Stromal cell of bone marrow (primary cell): ENCODE measurements at places on chromosomes 12 and 14.

DNA sequence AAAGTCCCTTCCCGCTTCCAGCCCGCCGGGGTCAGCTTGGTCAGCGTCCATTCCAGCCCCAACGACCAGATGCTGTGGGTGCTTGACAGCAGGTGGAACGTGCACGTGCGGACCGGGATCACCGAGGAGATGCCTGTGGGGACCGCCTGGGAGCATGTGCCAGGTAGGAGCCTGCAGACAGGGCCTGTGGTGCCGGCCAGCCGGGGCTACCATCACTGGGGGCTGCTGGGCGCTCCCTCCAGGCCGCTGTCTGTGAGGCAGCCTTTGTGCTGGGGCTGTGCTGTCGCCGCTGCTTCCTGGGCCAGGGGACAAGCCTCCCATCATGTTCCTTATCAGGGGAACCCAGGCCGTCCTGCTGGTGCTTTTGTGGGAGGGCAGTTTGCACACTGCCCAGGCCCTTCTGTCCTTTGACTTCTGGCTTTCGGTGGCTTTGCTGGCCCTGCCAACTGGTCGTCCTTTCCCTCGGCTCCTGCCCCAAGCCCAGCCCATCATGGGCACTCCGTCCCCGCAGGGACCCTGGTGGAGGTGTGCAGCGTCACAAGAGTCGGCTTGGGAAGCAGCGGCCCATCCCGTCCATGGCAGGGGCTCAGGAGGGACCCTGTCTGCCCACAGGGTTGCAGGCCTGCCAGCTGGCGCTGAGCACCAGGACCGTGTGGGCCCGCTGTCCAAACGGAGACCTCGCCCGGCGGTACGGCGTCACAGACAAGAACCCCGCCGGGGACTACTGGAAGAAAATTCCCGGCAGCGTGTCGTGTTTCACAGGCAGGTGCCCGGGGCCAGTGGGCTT, 12.4 kb downstream of the ANKRD9 start:
- DNase-seq, result no peak

- DNase-seq, result peak; percentile 46
These were observed 75.0 kb downstream of the TGFB3 start for GRCh38 chr14:75906680-75907280.

- no peak for DNase-seq
These were observed 13.2 kb upstream of the MAP4K5 start for GRCh38 chr14:50545618-50546017.

GRCh38 chr14:85057221-85057620, 472.7 kb upstream of the FLRT2 start:
- DNase-seq, result no peak

GRCh38 chr14:59344016-59344415, 121.2 kb downstream of the GPR135 start:
- DNase-seq, result no peak

DNA sequence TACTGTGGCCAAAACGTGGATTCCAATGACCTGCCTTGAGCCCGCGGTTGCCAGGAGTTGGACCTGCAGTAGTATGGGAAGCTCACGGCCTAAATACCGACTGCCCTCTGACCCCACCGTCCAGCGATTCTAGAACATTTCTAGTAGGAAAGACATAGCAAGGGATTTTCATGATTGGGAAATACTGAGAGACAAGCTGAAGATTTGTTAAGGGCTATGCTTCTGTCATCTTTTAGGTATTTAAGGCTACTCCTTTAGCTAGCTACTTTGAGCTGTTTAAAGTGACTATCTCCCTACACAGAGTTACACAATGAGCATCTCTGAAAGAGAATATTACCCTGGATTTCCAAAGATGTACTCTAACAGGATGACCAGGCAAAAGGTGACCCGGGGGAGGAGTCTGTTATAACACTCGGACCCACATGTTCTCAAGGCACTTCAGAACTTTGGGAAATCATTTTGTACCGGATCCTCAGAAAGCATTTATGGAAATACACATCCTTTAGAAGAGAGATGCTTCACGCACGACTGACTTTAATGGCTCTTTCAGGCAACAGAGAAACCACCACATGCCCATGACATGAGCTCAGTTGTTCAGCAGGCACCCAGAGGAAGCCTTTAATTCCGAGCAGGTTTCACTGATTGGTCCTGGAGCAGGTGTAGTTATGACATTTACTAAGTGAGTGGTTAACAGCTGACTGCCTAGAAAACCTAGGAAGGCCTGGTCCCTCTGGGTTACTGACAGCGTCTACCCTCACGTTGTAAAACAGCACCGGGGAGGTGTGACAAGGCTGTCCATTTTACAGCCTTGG, 4.2 kb downstream of the BAG5 start:
- DNase-seq, result peak; percentile 16

GRCh38 chr14:87494010-87494409, 499.0 kb downstream of the GALC start:
- no peak for DNase-seq

DNA sequence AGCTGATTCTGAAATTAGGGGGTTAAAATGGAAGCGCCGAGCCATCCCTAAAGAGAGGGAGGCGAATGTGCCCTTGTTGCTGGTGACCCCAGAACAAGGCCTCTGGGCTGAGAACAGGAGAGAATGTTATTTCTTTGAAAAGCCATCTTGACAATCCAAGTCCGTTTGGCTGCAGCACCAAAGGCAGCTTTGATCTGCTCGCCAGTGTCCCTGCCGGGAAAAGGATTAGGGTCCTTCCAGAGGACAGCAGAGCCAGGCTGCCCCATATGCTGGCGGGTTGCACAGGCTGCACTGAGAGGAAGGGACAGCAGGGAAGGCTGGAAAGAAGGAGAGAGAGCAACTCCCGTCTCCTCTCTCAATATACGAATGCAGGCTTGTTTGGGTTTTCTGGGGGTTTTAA, 141.7 kb downstream of the TMEM132C start:
- no peak for DNase-seq

DNA sequence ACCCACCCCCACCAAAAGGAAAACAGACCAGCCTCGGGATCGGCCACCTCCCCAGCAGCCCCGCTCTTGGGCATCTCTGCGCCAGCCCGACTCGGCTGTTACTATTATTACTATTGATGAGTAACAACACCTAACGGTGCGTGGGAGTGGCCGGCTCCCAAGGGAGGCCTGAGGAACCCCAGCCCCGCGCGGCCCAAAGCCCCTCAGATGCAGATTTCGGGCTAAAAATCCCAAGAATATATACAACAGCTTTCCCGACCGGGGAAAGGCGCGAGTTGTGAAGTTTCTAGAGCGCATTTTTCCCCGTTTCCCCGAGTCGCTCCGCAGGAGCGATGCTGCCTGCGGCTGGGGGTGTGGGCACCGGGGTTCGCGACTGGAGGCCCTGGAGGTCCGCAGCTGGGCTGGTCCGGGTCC, 565 bp downstream of the NT5DC3 start:
- DNase-seq, result no peak

DNA sequence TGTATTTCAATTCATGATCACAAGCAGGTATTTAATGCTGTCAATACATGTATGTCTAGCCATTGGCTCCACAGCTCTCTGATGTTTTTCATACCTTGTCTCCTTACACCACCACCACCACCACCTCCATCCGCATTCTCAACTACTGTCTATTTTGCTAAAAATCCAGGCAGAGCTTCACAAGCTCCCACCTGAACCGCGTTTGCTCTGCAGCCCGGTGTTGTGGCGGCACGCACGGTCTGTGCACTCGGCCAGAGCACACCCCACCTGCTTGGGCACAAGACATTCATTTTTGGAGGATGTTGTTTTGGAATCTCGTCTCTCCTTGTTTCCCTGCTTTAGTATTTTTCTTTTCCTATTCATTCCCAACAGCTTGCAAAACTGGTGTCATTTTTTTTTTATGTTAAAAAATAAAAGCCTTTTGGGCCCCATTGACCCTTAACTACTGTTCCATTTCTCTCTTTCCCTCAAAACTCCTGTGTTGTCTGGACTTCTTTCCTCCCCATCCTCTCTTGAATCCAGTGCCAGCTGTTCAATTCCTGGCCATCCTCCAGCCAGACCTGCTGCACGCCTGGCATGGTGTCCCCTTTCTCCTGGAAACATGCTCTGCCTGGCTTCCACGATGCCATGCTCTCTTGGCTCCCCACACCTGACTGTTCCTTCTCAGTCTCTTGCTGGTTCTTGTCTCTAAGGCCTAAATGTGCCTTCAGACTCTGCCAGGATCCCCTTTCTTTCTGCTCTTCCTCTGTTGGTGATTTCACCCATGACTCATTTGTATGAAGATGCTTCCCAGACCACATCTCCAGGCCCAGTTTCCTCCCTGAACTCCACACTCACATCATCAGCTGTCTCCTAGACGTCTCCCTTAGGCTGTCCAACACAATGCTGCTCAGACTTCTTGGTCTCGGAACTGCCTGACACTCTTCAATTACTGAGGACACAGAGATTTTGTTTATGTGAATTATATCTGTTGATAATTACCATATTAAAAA, 37.9 kb downstream of the PIWIL1 start:
- DNase-seq, result no peak
